ENCODE measurements at places on chromosomes 3 and 15.

GRCh38 chr3:126357295-126358037 lies at the start of gene KLF15:
Gene KLF15, minus strand, starts transcription at chr3:126357408. Its CDS starts 4,486 bp downstream, at chr3:126352922.
- H3K27ac ChIP-seq: no peak within 1 kb of the TSS
- H3K27me3 ChIP-seq: peaks cover 9% of the 10 kb centered on the region
- no peaks in the 10 kb centered on the region for H3K36me3 ChIP-seq
- H3K4me1 ChIP-seq: peaks cover 7% of the 10 kb centered on the region
- peak; percentile 66 for DNase-seq

DNA sequence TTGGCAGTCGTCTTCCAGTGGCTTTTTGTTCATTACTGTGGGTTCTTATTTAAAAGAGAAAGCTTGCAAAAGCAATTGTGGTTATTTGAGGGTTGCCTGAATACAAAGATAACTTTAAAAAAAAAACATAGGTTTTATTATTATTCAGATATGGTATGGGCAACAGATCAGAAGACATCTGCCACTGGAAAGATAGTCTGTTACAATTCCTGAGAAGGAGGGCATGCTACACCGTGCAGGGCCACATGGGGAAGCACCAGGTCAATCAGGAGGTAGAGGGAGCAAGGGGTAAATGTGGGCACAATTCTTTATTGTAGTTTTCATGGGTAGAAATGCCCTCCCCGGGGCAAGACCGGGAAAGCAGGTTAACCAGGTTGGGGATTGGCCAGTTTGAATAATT lies 46.5 kb downstream of the BBS4 start:
- H3K27me3 ChIP-seq: no peaks in the 10 kb centered on the region
- no peak for DNase-seq
- H3K27ac ChIP-seq: no peak overlapping the region
- H3K4me3 ChIP-seq: no peak overlapping the region
- no peaks in the 10 kb centered on the region for H3K36me3 ChIP-seq

DNA sequence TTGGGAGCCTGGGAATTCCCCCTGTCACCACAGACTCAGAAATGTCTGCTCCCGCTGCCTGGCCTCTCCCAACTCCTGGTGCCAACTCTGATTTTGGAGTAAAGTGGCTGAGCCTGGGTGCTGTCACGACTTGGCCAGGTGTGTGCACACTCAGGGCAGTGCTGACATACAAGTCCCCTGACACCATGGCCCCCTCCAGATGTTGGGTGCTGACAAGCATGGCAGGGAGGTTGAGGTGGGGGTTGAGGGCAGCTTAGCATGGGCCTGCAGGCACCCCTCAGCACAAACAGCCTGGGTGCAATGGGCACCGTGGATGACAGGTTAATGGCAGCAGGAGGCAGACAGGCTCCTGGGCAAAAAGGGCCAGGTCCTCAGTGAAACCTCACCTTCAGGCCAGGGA lies 511.2 kb downstream of the SQOR start:
- no peaks in the 10 kb centered on the region for H3K36me3 ChIP-seq
- H3K27me3 ChIP-seq: no peaks in the 10 kb centered on the region
- DNase-seq: no peak
- H3K4me1 ChIP-seq: no peaks in the 10 kb centered on the region
- no peak overlapping the region for H3K27ac ChIP-seq

DNA sequence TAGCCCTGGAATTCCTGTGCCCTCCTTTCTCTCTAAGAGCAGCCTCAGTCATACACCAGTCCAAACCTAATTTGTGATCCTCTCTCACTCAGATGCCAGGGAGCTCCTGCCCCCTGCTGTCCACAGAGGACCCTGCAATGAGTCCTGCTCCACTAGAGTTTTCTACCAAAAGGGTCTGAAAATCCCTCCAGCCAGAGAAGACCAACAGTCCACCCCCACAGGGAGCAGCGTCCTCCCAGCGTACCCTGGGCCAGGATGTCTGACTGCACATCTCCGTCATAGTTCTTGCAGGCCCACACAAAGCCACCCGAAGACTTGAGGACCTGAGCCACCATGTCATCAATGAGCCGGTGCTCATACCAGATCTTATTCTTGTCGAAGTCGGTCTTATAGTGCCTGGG lies 15.4 kb downstream of the IDH2 start:
- H3K4me3 ChIP-seq: no peak overlapping the region
- no peaks in the 10 kb centered on the region for H3K27me3 ChIP-seq
- H3K36me3 ChIP-seq: peaks cover 23% of the 10 kb centered on the region
- no peak overlapping the region for H3K27ac ChIP-seq
- DNase-seq: peak; percentile 57

- H3K36me3 ChIP-seq: no peaks in the 10 kb centered on the region
- no peak for DNase-seq
- no peaks in the 10 kb centered on the region for H3K4me1 ChIP-seq
- no peak overlapping the region for H3K27ac ChIP-seq
Measured at GRCh38 chr3:11056531-11057050, 64.0 kb downstream of the SLC6A1 start.

- no peaks in the 10 kb centered on the region for H3K27me3 ChIP-seq
- H3K4me3 ChIP-seq: no peak overlapping the region
- H3K4me1 ChIP-seq: no peaks in the 10 kb centered on the region
- H3K36me3 ChIP-seq: peaks cover 4% of the 10 kb centered on the region
Measured at GRCh38 chr3:33639889-33640288, 78.2 kb downstream of the CLASP2 start.

- peak overlapping the region; percentile 86 for H3K27ac ChIP-seq
- peak overlapping the region; percentile 66 for H3K4me3 ChIP-seq
- DNase-seq: peak; percentile 41
- no peaks in the 10 kb centered on the region for H3K27me3 ChIP-seq
- no peaks in the 10 kb centered on the region for H3K36me3 ChIP-seq
- peaks cover 17% of the 10 kb centered on the region for H3K4me1 ChIP-seq
Measured at GRCh38 chr15:58748852-58749531, 515 bp downstream of the ADAM10 start.

DNA sequence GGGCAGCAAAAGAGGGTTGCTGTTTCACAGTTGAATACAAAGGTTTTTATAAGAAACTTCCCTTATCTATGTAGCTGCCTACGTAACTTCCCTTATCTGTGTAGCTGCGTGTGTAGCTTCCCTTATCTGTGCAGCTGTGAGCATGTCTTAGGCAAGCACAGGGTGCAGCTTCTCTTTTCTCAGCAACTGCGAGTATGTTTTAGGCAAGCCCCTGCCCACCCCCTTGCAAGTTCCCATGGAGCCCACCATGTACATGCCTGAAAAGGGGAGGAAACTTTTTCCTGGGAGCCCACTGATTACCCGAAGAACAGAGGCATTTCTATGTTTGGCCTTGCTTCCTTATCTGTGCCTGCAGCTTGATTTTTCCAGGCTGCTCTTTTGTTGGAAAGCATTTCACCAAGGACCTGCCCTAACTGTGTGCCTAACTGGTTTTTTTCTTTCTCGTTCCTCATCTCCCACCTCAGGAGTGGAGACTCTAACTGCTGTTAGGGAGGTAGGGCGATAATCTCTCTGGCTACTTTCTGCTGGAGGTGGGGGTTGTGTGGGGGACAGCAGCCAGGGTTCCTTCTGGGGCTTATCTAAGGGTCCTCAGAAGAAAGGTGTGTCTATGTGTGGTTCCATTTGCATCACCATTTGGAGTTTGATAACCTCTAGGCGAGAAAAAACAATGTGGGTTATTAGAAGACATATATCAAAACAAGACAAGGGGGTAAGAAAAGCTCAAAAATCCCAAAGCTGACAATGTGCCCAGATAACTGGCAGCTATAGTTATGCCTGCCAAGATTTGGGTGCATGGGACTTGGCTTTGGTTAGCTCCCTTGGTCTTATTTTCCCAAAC lies 26.0 kb downstream of the SORD start:
- no peak for DNase-seq
- no peaks in the 10 kb centered on the region for H3K27me3 ChIP-seq
- no peaks in the 10 kb centered on the region for H3K36me3 ChIP-seq
- no peak overlapping the region for H3K4me3 ChIP-seq
- H3K4me1 ChIP-seq: no peaks in the 10 kb centered on the region

DNA sequence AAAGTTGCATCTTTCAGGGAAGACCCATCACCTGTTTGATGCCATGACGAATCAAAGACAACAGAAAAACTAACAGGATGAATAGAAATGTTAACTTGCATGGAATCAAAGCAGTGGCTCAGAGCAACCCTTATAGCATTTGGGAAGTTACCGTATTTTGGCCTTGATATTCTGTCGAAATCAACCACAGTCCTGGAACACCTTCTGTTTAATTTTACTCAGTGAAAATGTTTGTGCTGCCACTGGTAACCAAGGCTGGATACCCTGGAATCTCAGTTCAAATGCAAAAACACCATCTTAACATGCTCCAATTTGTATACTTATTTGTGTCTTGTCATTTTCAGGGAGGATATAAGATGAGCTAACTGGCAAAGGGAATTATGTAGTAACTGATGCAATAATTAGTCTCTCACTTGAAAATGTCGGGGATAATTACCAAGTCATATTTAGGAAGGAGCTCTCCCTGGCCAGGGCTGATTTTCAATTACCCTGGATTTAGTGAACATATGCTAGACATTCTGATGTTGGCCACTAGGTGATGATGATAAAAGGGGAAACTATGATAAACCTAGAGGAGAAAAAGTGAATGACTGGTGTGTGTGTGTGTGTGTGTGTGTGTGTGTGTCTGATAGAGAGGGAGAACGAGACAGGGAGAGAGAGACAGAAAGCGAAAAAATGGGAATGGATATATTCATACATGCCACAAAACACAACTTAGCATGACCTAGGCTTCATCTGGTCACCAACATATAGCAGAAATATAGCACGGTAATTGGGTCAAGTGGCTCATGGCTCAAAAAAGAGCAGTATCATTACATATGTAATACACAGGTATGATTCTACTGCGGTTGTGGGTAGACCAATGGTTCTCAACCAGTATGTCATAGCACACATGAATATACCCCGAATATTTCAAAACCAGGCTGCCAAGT lies 19.0 kb upstream of the PRICKLE2 start:
- no peak overlapping the region for H3K27ac ChIP-seq
- H3K4me1 ChIP-seq: no peaks in the 10 kb centered on the region

DNA sequence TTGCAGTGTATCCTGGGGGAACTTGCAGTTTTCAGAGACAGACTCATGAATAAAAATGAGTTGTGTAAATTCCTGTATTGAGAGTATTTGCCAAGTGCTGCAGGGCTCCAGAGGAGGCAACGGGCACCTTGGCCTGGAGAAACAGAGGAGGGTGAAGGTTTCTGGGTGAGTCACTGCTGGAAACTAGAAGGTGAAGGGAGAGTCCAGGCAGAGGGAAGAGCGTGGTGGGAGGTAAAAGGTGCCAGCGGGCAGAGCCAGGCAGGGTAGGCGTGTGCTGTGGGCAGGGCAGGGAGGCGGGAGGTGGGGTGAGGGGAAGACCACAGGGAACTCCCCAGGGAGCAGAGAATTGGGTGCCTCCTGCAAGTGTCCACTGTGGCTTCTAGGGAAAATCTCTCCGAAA lies 120.8 kb downstream of the SLCO3A1 start:
- no peak overlapping the region for H3K27ac ChIP-seq
- no peak overlapping the region for H3K4me3 ChIP-seq
- H3K27me3 ChIP-seq: no peaks in the 10 kb centered on the region
- H3K4me1 ChIP-seq: no peaks in the 10 kb centered on the region
- no peak for DNase-seq

- H3K27ac ChIP-seq: no peak overlapping the region
- H3K4me1 ChIP-seq: no peaks in the 10 kb centered on the region
- no peak overlapping the region for H3K4me3 ChIP-seq
- H3K27me3 ChIP-seq: no peaks in the 10 kb centered on the region
- DNase-seq: no peak
- H3K36me3 ChIP-seq: no peaks in the 10 kb centered on the region
Measured at GRCh38 chr15:47388299-47388698, 329.0 kb upstream of the SEMA6D start.

DNA sequence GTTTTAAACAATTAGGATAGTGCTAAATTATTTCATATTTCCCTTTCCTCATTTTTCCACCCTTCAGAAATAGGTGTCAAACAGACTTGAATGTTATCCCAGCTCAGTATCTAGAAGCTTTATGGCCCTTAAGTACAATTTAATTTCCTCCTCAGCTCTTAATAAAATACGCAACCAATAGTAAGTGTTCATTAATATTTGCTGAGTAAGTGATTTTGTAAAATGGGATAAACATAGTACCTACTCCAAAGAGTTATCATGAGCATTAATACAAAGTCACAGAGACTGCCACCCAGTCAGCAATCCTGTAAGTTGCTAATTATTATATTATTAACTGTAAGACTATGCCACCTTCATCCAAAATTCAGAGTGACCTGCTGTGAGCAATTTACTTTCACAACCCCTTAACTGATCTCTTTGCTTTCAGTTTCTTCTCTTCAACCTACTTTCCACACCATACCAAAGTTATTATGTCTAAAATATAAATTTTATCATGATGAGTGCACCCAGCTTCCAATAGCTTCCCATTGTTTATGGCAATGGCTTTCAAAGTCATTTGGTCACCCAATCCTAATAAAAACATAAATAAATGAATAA lies 30.7 kb upstream of the CLDN1 start:
- no peaks in the 10 kb centered on the region for H3K36me3 ChIP-seq
- no peaks in the 10 kb centered on the region for H3K4me1 ChIP-seq
- H3K27me3 ChIP-seq: no peaks in the 10 kb centered on the region

GRCh38 chr3:128679338-128679737 lies 28.7 kb upstream of the RPN1 start:
- DNase-seq: no peak
- no peaks in the 10 kb centered on the region for H3K36me3 ChIP-seq
- H3K27ac ChIP-seq: no peak overlapping the region
- peaks cover 6% of the 10 kb centered on the region for H3K4me1 ChIP-seq
- no peaks in the 10 kb centered on the region for H3K27me3 ChIP-seq

DNA sequence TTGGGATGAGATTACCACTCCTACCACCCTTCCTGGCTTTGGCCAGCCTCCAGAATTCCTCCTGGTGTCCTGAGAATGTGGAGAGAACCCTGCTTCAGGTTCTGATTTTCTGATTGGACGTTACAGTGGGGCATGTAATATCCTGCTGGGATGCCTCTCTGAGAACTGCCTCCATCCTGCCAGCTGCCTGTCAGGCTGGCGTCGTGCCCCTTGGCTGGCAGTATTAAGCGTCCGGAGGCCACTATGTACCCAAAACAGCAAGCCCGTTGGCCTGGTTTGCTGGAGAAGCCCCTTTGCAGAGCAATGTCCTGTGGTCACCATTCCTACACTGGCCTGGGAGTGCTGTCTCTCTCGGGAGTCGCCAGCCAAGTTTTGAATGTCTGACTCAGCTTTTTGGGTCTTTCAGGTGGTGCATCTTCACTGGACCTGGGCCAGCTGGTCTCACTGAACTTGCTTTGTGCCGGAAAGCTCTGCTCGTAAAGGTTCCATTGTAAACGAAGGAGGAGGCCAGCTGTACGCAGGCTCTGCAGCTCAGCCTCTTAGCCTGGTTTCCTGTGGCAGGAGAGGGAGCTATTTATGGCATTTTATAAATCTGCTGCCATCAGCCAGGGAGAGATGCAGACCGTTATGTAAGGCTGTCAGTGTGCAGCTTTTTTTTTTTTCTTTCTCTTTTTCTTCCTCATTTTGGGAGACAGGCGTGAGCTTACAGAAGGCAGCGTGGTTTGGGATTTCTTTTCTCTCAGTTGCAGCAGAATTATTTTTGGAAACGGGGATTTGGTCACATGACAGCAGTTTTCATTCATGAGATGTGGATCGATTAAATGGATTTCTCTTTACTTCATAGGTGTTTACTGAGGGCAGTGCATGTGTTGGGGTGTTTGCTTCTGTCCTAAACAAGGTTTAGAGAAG lies 19.0 kb upstream of the TRAK1 start:
- H3K4me3 ChIP-seq: no peak overlapping the region
- no peak overlapping the region for H3K27ac ChIP-seq
- H3K27me3 ChIP-seq: no peaks in the 10 kb centered on the region
- no peak for DNase-seq

All from naive thymus-derived CD4-positive, alpha-beta T cell (primary cell).